ENCODE measurements at places on chromosomes 2 and 18.

- DNase-seq: no peak
These were observed 167.0 kb downstream of the ZNF804A start for GRCh38 chr2:184765112-184765895.

DNA sequence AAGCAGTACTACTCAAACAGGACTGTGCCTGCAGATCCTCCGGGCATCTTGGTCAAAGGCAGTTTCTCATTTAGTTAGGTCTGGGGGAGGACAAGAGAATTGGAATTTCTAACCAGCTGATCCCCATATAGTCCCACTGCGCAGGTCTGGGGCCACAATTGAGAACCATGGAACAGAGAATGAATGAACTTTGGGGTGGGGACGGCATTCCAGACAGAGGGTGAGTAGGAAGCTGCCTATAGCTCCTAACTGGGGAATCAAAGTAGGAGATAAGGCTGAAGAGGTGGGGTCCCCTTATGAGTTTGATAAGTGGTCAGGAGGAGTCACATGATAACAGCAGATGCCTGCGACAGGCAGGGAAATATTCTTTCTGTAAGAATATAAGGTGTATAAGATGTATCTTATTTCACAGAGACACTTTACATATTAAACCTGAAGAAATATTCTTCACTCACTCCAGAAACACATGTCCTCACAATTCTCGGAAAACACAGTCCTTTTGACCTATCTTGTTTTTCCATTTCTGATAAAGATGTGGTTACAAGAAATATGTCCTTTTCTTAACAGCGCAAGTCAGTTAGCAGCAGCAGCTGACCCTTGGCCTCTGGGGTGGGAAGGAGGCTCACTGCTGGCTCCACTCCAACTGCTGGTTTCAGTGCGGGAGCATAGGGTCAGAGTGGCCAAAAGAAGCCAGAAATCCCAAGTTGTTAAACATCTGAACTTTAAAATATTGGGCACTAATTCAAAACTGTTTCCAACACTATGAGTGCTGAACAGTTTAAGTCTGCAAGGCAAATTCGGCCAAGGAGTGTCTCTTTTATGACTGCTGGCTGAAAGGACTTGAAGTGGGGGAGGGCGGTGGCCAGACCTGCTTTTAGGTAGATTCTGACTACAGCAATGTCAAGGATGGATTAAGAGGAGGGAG lies 12.6 kb upstream of the TMEM214 start:
- DNase-seq: no peak

GRCh38 chr2:100730290-100730868 lies 89.6 kb upstream of the NPAS2 start:
- no peak for DNase-seq

GRCh38 chr2:213281156-213281555 lies 3.1 kb upstream of the SPAG16 start:
- no peak for DNase-seq
